ENCODE measurements at places on chromosomes 2 and 18.

GRCh38 chr2:25366629-25367028 is 24.9 kb upstream of the DNMT3A start:
- DNase-seq = no peak

GRCh38 chr2:84793641-84794040 is 87.2 kb downstream of the TRABD2A start:
- DNase-seq = no peak

- DNase-seq = no peak
Observed at GRCh38 chr2:69041214-69041613, 28.2 kb downstream of the ANTXR1 start.

GRCh38 chr2:44953499-44953883 is 12.0 kb downstream of the SIX3 start:
- no peak for DNase-seq

DNA sequence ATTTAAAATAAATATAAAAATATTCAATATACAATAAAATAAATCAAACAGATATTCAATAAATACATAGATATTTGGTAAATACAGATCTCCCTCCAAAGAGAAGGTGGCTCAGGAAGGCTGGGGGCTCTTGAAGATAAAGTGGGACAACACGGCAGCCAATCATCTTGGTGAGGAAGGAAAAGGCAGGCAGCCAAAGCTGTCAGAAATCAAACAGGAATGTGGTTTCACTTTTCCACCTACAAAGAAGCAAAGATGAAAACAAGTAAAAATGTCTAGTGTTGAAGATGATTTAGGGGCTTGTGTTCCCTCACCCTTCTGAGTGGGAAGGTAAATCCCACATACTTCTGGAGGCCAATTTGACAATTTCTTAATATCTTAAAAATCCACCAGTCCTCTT is 85.7 kb downstream of the B3GNT2 start:
- no peak for DNase-seq

GRCh38 chr2:168517816-168518215 is 61.7 kb downstream of the CERS6 start:
- no peak for DNase-seq

DNA sequence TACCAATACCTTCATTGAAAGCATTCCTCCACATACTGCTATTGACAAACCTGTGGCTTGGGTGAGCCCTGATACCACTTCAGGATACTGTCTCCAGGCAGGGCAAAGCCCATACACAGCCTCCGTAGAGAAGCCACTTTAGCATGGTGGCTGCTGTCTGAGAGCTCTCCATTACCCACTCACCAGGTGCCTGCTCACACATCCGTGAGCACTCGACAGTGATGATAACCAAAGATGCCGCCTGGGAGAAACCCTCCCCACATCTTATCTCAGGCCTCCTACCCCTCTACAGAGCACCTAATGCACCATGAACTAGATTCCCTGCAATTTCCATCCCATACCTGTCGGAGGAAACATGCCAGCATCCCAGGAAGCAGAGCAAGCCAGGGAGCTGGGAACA is 57.6 kb upstream of the KLHL29 start:
- no peak for DNase-seq

DNA sequence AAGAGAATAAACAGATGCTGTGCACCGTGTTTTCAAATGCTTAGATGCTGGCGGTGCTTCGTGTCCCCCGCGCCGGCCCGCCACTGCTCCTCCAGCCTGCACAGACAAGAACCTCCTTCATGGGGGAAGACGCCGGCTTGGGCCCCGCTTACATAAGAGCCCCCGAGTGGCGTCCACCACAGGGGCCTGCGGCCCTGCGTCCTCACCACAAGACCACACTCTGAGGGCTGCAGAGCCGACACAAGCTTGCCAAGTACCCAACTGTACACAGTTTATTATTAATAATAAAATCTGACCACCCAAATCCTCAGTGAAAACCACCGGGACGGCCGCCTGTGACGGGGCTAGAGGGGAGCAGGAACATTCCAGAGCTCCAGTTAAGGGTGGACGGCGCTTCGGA is 232.2 kb downstream of the HDAC4 start:
- DNase-seq = no peak
